ENCODE measurements at places on chromosomes 1 and 21. TPM values are rescaled to one million over a fixed set of nuclear protein-coding genes. Genes with fewer than 3 reads are reported as not detected.

CD48 gene
- 1.3 TPM for total RNA-seq

PERM1 gene
- 160 TPM for total RNA-seq

DNA sequence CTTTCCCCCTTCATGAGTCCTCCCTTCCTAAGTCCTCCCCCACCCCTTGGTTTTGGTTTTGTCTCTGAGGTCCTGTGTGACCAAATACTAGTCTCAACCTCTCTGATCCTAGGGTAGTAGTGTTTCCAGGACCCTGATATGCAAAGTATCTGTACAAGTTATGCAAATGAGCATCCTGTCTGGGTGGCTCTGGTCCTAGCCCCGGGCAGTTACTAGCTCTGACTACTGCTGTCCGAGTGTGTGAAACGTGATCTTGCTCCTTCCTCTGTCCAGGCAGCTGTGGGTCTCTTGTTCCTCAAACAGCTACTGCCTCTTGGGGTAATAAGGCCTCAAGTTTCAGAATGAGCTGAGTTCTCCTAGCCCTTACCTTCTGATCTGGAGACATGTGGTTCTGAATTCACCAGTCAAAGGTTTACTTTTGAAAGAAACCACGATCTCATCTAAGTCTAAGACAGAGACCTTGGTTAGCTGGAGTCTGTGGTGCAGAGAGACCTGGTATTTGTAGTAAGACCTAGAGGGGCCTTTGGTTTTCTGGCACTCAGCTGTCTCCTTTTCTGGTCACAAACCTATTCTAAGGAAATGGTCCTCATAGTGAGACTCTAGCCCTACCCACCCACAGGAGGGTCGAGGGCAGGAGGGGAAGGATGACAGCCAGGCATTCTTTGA is 31.0 kb upstream of the IL19 start:
- no peak overlapping the region for H3K4me3 ChIP-seq
- H3K27ac ChIP-seq, result no peak overlapping the region
- no peaks in the 10 kb centered on the region for H3K27me3 ChIP-seq
- peaks cover 51% of the 10 kb centered on the region for H3K4me1 ChIP-seq

TMEM269 gene
- not detected for total RNA-seq

LRRC3 gene
- 1.8 TPM for total RNA-seq

DNA sequence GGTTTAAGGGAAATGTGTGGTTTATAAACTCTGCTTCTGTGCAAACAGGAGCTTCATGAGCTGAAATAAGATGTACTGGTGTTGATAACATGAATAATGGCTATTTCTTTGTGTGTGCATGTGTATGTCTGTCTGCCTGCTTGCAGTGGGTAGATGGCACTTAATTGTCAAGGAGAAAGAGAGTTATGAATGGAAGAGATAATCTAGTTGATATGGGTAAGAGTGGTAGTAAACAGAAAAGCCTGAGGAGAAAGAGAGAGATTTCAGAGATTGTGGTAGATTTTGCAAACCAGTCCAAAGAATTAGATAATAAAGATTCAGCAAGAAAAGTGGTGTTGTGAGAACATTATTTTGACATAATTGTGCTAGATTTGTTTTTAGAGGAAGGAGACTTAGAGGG is 7.7 kb downstream of the SUCO start:
- peaks cover 93% of the 10 kb centered on the region for H3K4me1 ChIP-seq
- no peak overlapping the region for H3K4me3 ChIP-seq
- DNase-seq, result no peak
- H3K27me3 ChIP-seq, result no peaks in the 10 kb centered on the region
- no peak overlapping the region for H3K27ac ChIP-seq

GRCh38 chr21:46069719-46070279 is 28.1 kb upstream of the COL6A2 start:
- peaks cover 10% of the 10 kb centered on the region for H3K27me3 ChIP-seq
- H3K4me1 ChIP-seq, result peaks cover 33% of the 10 kb centered on the region
- no peak for DNase-seq
- H3K4me3 ChIP-seq, result no peak overlapping the region

NUF2 gene
- 1.0 TPM for total RNA-seq

- DNase-seq, result no peak
- peaks cover 59% of the 10 kb centered on the region for H3K4me1 ChIP-seq
- H3K27me3 ChIP-seq, result no peaks in the 10 kb centered on the region
- peak overlapping the region; percentile 97 for H3K27ac ChIP-seq
Observed at GRCh38 chr1:181149326-181150125, 61.0 kb downstream of the IER5 start.

GJA4 gene
- 27.0 TPM for total RNA-seq

DNA sequence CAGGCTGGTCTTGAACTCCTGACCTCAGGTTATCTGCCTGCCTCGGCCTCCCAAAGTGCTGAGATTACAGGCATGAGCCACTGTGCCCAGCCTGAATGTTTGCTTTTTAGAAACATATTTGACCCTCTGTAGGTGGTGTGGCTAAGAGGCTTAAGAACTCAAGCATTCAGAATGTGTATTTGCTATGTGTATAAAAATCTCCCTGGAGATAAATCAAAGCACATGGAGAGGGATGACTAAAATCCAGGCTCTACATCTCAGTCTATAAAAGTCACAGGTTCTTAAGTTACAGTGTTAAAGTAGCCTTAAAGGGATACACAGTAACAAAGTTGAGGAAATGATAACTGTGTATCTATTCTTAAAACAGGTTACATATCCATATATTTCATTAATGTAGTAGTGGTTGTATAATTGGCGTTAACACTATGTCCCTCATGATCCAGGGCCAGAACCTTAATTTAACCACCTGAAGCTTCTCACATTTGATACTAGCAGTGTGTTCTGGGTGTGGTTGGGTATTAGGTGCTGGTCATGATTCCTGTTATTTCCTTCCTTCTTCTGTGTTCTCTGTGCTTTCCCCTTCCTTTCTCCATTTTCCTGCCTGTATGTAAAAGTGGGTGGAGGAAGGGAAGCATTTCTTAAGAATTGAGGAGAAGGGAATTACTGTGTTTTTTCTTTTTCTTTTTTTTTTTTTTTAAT is 16.2 kb downstream of the GIPC2 start:
- H3K27ac ChIP-seq, result no peak overlapping the region
- H3K4me3 ChIP-seq, result no peak overlapping the region
- H3K4me1 ChIP-seq, result peaks cover 14% of the 10 kb centered on the region
- no peaks in the 10 kb centered on the region for H3K27me3 ChIP-seq
- no peak for DNase-seq
- no peaks in the 10 kb centered on the region for H3K36me3 ChIP-seq

- H3K27me3 ChIP-seq, result no peaks in the 10 kb centered on the region
- H3K27ac ChIP-seq, result no peak overlapping the region
- H3K4me1 ChIP-seq, result peaks cover 34% of the 10 kb centered on the region
Observed at GRCh38 chr1:85343612-85344255, 67.3 kb upstream of the BCL10 start.

- peaks cover 20% of the 10 kb centered on the region for H3K4me1 ChIP-seq
- peak overlapping the region; percentile 59 for H3K4me3 ChIP-seq
Observed at GRCh38 chr1:239387304-239388158, 1.2 kb downstream of the CHRM3 start.

- no peaks in the 10 kb centered on the region for H3K27me3 ChIP-seq
- H3K27ac ChIP-seq, result peak overlapping the region; percentile 98
- H3K4me3 ChIP-seq, result peak overlapping the region; percentile 99
Observed at GRCh38 chr1:27602462-27603308, 1.3 kb downstream of the AHDC1 start.

DNA sequence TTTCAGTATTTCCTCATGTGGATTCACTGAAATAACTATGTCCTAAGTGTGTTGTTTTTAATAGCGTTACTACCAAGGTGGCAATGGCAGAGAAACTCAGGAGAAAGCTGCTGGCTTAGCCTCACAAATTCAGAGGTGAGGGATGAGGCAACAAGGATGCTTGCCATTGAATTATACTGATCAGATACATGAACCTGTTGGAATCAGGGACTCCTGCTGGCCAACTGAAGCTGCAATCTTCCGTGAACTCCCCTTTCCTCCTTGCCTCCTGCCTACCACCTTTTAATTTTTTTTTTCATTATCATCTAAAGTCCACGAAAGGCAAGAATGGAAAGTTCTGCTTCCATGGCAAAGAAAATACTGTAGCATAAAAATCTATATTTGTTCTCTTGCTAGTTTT is 254.7 kb downstream of the NFIA start:
- no peak overlapping the region for H3K4me3 ChIP-seq
- no peaks in the 10 kb centered on the region for H3K27me3 ChIP-seq
- peaks cover 4% of the 10 kb centered on the region for H3K36me3 ChIP-seq
- H3K27ac ChIP-seq, result peak overlapping the region; percentile 87
- DNase-seq, result no peak

ARMH1 gene
- 1.1 TPM for total RNA-seq

DNA sequence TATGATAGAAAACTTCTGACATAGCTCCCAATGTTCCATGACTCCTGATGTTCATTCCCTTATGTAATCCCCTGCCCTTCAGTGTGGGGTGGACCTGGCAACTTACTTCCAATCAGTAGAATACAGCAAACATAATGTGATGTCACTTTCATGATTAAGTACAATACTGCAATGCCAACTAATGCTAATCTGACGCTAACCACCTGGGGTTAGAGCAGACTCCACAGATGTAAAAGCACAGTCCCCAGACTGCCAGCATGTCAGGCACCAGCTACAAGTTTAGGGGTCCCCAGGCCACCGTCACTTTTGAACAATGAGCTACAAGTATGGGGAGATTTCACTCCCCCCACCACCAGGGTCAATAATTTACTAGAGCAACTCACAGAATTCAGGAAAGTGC is 32.3 kb upstream of the FBXO28 start:
- H3K4me1 ChIP-seq, result no peaks in the 10 kb centered on the region
- no peak for DNase-seq
- H3K4me3 ChIP-seq, result no peak overlapping the region
- peaks cover 26% of the 10 kb centered on the region for H3K27me3 ChIP-seq

- H3K27ac ChIP-seq, result no peak overlapping the region
- H3K27me3 ChIP-seq, result peaks cover 15% of the 10 kb centered on the region
- DNase-seq, result no peak
- H3K4me3 ChIP-seq, result no peak overlapping the region
Observed at GRCh38 chr1:228513236-228513900, 26.2 kb downstream of the RNF187 start.

DNA sequence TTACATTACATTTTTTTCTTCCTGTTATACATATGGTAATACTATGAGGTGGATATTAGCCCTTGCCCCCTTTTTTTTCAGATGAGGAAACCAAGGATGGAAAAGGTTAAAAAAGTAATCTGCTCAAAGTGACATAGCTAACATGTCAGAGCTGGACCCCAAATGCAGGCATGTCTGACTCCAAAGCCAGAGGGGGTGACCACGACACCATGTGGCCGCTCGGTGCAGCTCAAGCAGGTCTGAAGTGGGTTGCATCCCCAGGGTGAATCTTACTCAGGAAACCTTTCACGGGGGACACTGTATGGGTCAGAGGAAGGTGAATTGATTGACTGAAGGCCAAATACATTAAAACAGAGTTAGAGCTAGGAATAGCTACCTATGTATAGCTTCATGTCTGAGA is 34.8 kb downstream of the CD34 start:
- no peak for DNase-seq
- H3K27ac ChIP-seq, result no peak overlapping the region
- no peaks in the 10 kb centered on the region for H3K27me3 ChIP-seq
- H3K4me3 ChIP-seq, result no peak overlapping the region

DNA sequence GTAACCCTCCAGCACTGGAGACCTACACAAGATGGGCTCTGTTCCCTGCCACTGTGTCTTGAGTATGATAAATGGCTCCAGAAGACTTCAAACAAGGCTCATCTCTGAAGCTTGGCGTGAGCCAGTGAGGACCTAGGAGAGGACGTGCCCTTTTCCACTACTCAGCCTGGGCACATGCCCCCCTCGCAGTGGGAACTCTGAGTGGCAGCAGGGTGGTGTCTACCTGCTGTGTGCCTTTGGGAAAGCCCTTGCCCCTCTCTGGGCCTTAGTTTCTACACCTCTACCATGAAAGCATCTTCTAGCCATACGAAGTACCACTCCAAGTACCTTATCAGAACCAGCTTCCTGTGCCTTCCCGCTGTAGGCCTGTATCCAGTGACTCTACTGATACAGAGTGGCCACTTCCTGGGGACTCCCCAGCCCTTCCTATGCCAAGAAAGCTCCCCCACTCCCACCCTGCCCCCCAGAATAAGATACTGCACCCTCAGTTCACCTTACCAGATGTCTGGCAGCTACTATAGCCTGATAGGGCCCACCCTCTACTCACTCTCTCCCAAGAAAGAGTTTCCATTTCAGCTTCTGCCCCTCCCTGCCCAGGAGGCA is 3.1 kb upstream of the MOB3C start:
- no peak overlapping the region for H3K4me3 ChIP-seq
- H3K27me3 ChIP-seq, result no peaks in the 10 kb centered on the region
- H3K36me3 ChIP-seq, result no peaks in the 10 kb centered on the region
- DNase-seq, result no peak
- H3K4me1 ChIP-seq, result peaks cover 44% of the 10 kb centered on the region
- no peak overlapping the region for H3K27ac ChIP-seq

GRCh38 chr1:54276617-54277450 is 76.9 kb downstream of the MRPL37 start:
- no peak overlapping the region for H3K4me3 ChIP-seq
- no peaks in the 10 kb centered on the region for H3K27me3 ChIP-seq
- peaks cover 10% of the 10 kb centered on the region for H3K36me3 ChIP-seq
- H3K27ac ChIP-seq, result peak overlapping the region; percentile 84

DNA sequence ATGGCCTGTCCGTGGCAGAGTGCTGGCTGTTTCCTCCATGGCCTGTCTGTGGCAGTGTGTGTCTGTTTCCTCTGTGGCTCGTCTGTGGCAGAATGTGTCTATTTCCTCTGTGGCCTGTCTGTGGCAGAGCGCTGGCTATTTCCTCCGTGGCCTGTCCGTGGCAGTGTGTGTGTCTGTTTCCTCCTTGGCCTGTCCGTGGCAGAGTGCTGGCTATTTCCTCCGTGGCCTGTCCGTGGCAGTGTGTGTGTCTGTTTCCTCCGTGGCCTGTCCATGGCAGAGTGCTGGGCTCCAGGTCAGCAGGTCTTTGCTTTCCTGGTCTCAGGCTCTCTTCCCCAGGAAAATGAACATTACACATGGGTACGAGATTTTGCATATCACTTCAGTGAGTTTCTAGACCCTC is 138.4 kb upstream of the IPO9 start:
- H3K27ac ChIP-seq, result no peak overlapping the region
- H3K4me3 ChIP-seq, result no peak overlapping the region
- peaks cover 65% of the 10 kb centered on the region for H3K4me1 ChIP-seq
- no peaks in the 10 kb centered on the region for H3K27me3 ChIP-seq

- no peak overlapping the region for H3K4me3 ChIP-seq
- DNase-seq, result no peak
- H3K27me3 ChIP-seq, result peaks cover 4% of the 10 kb centered on the region
- no peaks in the 10 kb centered on the region for H3K36me3 ChIP-seq
- H3K4me1 ChIP-seq, result peaks cover 4% of the 10 kb centered on the region
Observed at GRCh38 chr21:31257265-31257664, 86.8 kb downstream of the TIAM1 start.

DNA sequence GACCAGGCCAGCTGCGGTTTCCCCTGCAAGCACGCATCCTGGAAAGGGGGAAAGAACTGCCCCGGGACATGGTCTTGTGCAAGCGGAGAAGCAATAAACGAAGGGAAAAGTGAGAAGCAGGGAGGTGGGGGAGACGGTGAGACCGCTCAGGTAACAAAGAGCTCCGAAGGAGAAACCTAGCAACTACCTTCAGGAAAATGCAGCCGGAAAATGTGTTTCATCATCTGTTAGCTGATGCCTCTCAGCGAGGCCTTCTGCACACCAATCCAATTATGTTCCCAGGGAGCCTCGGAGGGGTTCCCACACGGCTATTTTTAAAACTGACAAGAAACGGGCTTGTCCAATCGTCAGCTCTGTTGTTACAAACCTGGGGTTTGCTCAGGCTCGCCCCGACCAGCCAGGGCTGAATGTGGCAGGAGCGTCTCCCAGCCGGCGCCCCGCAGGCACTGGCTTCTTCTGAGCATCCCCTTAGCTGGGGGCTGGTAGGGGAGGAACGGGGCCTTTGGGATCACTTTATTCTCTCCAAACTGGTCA is 3.4 kb downstream of the RIPK4 start:
- H3K27ac ChIP-seq, result no peak overlapping the region
- no peak overlapping the region for H3K4me3 ChIP-seq
- peaks cover 39% of the 10 kb centered on the region for H3K4me1 ChIP-seq
- DNase-seq, result peak; percentile 5
- no peaks in the 10 kb centered on the region for H3K36me3 ChIP-seq
